ENCODE measurements at places on chromosomes 3 and 15.

GRCh38 chr15:64001148-64001547, 45.1 kb downstream of the DAPK2 start:
- DNase-seq = no peak

- no peak for DNase-seq
Observed at GRCh38 chr3:49666592-49666991, 7.6 kb upstream of the APEH start.

DNA sequence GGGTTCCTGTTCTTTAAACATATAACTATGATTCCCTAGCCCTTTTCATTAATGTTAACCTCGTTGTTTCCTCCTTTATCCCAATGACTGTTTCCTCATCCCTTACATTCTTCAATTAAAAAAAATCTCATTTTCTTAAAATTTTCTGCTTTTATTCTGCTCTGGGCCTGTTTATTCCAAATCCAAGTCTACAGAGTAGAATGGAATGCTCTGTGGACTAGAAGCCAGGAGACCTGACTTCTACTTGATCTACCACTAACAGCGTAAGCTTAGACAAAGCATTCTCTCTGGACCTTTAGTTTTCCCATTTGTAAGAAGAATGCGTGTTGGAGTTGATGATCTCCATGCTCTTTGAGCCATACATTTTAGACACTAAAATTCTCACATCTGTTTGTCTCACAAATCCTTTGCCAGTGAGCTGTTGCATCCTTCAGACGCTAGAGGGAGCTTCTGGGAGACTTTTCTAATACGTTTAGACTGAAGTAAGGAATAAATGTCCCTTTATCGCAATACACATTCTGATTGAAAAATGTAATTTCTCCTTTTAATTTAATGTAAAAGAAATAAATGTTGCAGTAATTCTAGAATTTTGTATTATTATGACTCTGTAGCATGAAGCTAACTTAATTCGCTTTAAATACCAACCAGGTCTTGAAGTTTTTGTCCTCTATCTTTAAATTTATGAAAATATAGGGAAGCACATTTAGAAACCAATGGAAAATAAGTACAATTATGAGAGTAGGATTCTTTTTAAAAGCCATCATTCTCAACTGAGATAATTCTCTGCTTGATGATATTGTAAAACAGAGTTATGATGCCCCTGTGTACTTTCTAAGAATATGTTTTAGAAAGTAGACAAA, 21.7 kb upstream of the GMNC start:
- DNase-seq = no peak

GRCh38 chr3:5560199-5560598, 372.7 kb downstream of the EDEM1 start:
- no peak for DNase-seq

- no peak for DNase-seq
Observed at GRCh38 chr15:58332676-58333400, 99.0 kb upstream of the LIPC start.

- DNase-seq = no peak
Observed at GRCh38 chr3:97360804-97361203, 403.8 kb upstream of the ARL6 start.

DNA sequence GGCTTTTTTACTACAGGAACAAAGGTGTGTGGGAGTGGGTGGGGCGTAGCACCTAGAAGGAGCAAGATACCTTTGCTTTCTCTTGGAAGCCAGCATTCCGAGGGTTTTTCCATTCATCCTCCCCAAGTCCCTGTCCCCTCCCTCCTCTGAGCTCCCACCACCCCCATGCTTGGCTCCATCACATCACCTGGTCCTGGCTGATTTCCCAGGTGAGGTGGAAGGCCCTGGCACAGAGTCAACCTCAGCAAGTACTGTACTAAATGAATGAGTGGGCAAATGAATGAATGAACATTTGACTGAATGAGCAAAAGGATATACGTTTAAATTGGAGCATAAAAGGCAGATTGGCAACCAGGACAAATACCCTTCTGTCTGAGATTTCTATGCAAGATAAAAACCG, 45.4 kb downstream of the DZIP1L start:
- DNase-seq = no peak
